CD4-positive, alpha-beta T cell treated with Interleukin-15 for 4 hours (primary cell): ENCODE measurements at places on chromosomes 4 and X.

- no peak for DNase-seq
These were observed 6.6 kb downstream of the IBSP start for GRCh38 chr4:87805971-87806370.

DNA sequence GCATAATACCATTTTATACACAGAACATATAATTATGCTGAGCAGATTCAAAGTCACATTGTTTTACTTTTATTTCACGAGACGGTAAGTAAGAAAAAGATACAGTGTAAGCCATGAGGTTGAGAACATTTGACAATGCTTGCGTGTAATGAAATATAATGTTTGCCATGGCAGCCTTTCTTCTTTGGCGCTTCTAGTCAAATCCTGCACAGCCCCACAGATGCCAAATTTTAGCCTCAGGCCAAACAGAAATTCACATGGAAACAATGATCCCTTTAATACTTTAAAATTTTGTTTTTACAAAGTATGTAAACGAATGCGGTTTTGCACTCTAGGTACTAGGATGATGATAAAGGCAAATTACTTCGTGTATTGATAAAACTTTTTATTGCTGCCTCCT, 502.7 kb upstream of the SMIM31 start:
- no peak for DNase-seq

DNA sequence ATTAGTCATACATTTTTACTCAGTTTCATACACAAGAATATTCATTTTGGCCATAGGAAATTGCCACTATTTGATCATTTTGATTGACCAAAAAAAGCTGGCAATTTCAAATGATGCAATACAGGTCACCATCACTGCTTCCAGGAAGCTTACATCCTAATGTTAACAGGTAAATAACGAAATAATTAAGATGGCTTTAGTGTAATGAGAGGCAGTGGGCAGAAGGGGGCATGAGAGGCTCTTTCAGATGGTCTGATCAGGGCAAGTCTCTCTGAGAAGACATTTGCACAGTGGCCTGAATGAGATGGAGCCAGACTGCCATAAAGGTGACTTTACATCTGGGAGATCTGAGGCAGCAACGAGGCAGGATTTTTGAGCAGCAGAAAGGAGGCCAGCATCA, 170.7 kb downstream of the SLIT2 start:
- DNase-seq = peak; percentile 34

GRCh38 chr4:84952004-84952403, 14.5 kb downstream of the WDFY3 start:
- no peak for DNase-seq

DNA sequence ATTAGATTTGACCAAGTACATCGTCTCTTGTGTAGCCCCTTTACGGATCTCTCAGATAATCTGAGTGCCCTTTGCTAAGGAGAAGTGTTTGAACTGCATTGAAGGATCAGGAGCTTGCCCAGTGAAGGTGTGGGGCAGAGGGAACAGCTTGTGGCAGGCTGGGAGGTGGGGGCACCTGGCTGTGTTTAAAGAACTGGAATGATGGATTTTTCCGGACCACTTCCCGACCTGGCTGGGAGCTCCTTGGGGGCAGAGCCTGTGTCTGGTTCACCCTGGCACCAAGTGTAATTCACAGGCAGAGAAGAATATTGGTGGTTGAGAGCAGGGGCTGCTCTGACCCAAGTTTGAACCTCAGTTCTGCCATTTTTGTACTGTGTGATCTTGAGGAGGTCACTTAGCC, 18.5 kb downstream of the TBC1D14 start:
- DNase-seq = no peak

- no peak for DNase-seq
These were observed 91.3 kb downstream of the LCORL start for GRCh38 chr4:17930256-17930655.

GRCh38 chr4:74166818-74167217, 8.9 kb downstream of the MTHFD2L start:
- DNase-seq = no peak
